Coronary artery (tissue), 2 donors: ENCODE measurements at places on chromosomes 2 and 18.

DNA sequence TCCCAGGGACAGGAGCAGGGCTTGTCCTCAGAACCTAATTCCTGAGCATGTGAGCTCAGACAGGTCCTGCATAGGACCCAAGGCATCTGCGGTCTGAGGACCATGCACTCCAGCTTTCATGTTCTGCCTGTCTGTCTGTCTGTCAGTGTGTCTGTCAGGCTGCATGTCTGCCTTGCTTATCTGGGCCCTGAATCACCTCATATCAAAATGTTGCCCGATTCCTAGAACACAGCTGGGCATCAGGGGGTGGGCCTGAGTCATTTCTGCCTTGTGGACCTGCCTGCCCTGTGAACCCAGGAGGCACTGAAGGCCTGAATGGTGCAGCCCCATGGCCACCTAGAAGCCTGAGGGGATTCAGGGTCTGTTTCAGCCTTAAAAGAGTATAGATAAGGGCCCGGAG is 22.1 kb downstream of the INHBB start:
- no peak for DNase-seq

DNA sequence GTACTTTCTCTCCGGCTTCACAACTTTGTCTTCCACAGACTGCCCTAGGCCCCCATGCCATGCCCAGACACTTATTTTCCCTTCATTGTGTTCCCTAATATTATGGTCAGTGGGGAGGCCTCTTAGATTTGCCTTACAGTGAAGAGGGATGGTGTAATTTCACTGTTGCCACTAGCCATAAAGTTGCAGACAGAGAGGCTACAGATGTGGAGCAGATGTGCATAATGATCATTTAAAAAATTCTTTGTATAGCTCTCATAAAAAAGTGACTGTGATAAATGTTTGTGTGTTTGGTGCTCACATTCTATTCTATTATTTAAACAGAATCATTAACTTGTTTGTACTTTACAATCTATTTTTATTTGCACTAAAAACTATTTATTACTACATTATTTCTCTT is 67.5 kb upstream of the FN1 start:
- no peak for DNase-seq

DNA sequence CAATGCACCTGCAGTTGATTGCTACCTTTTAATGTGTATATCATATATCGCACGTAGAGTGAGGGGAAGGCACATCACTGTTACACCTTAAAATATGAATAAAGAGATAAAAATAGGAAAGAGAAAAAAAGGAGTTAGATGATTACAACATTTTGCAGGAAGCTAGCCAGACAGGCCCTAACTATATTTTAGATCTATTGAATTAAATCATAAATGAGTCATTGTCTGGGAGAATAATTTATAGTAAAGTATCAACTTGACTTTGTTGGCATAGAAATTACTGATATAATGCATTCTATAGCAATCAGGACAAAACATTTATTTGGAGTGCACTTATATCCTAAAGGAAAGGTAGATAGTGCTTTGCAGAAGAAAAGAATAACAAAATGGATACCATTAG is 384.9 kb upstream of the NXPH2 start:
- no peak for DNase-seq

DNA sequence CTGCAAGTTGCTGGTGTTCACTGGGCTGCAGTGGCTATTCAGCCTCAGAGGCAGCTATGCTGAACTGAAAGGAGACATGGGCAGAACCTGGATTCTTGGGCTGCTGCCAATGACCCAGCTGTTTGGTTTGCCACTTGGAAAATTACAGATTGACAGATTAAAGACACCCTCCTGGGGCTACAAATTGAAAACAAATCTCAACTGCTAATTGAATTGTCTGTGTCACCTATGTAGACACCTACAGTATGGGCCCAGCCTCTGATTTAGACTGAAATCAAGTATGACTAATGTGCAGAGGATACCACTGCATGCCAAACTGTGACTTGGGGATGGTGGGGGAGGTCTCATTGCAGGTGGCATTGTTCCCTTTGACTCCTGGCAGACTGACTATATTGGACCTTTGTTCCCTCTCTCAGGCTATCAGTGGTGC is 42.8 kb downstream of the ITSN2 start:
- DNase-seq, result no peak

- no peak for DNase-seq
Observed at GRCh38 chr2:234135750-234136221, 85.3 kb downstream of the SPP2 start.
